ENCODE measurements at places on chromosomes 2 and 18. TPM values are rescaled to one million over a fixed set of nuclear protein-coding genes. Genes with fewer than 3 reads are reported as not detected.

FNDC4 gene
- 0.59 TPM for total RNA-seq

CPO gene
- not detected for total RNA-seq

FBXO11 gene
- total RNA-seq, result 102 TPM

LTBP1 gene
- total RNA-seq, result 72.5 TPM

ANKRD23 gene
- total RNA-seq, result 23.2 TPM

HMSD gene
- 0.28 TPM for total RNA-seq

ITSN2 gene
- 71.9 TPM for total RNA-seq

SNRNP27 gene
- total RNA-seq, result 50.1 TPM

RAB6C gene
- total RNA-seq, result 0.21 TPM

NMS gene
- not detected for total RNA-seq

RGPD6 gene
- 116 TPM for total RNA-seq

LOXHD1 gene
- not detected for total RNA-seq

CCDC74B gene
- 9.2 TPM for total RNA-seq
